ENCODE measurements at places on chromosomes 3 and 15. TPM values are rescaled to one million over a fixed set of nuclear protein-coding genes. Genes with fewer than 3 reads are reported as not detected.

DAZL gene
- total RNA-seq = not detected

TAGLN3 gene
- 0.46 TPM for total RNA-seq

ATP13A4 gene
- total RNA-seq = 0.74 TPM

ARHGEF3 gene
- total RNA-seq = 38.6 TPM

WNT7A gene
- not detected for total RNA-seq

RPP14 gene
- total RNA-seq = 21.8 TPM

ANP32A gene
- 259 TPM for total RNA-seq

- H3K27me3 ChIP-seq = no peaks in the 10 kb centered on the region
- no peak for DNase-seq
- H3K4me1 ChIP-seq = peaks cover 5% of the 10 kb centered on the region
- H3K27ac ChIP-seq = no peak overlapping the region
- H3K4me3 ChIP-seq = no peak overlapping the region
Observed at GRCh38 chr3:123431658-123432324, 17.1 kb downstream of the ADCY5 start.

DNA sequence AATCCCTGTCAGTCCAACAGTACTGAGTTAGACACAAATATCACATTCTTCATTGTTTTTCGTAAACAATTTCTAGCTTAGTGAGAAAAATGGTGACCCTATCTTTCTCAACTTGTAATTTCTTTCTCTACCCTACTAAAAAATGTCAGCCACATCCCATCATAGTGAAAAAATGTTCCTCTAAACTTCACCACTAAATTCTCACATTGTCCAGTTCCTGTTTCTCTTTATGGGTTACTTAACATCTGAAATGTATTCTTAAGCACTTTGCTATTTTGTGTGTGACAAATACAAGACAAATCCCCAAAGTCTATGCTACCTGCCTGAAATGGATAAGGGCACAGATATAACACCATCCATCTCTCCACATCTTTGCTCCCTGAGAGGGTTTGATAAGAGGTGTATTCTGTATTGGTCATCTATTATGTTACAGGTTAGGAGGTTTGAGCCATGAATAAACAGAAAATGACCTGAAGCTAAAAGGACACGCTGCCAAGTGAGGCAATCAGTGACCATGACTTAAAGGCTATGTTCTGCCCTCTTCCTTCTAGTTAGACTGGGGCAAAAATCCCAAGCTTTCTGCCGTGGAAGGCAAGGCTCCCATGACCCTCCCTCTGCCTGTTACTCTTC, 118.2 kb downstream of the GADL1 start:
- H3K27me3 ChIP-seq = peaks cover 32% of the 10 kb centered on the region
- no peak for DNase-seq
- no peak overlapping the region for H3K4me3 ChIP-seq
- no peak overlapping the region for H3K27ac ChIP-seq
- H3K4me1 ChIP-seq = no peaks in the 10 kb centered on the region
- H3K36me3 ChIP-seq = no peaks in the 10 kb centered on the region

GRCh38 chr3:109888026-109888425, 550.7 kb upstream of the DPPA4 start:
- no peak for DNase-seq
- no peak overlapping the region for H3K4me3 ChIP-seq
- H3K27ac ChIP-seq = no peak overlapping the region
- no peaks in the 10 kb centered on the region for H3K4me1 ChIP-seq
- no peaks in the 10 kb centered on the region for H3K36me3 ChIP-seq

- DNase-seq = no peak
- H3K4me3 ChIP-seq = no peak overlapping the region
- peaks cover 61% of the 10 kb centered on the region for H3K4me1 ChIP-seq
- H3K27me3 ChIP-seq = no peaks in the 10 kb centered on the region
- H3K27ac ChIP-seq = no peak overlapping the region
Observed at GRCh38 chr3:17028363-17028762, 143.6 kb downstream of the PLCL2 start.

DNA sequence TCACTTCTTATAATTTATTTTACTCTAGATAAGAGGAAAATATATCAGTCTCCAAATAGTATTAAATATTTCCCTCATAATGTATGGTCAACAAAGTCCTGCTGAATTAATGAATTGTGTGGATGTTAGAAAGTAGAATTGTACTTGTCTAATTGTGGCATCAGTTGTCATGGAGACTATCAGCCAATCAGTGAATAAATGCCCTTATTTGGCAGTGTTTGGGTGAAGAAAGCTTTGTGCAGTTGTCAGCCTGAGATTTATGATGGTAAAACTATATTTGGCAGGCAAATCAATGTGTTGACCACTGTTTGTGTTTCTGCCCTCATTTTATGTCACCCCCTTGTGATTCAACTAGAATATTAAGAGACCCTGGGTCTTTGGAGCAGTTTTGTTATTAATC, 293.6 kb upstream of the MDFIC2 start:
- no peak for DNase-seq
- H3K27ac ChIP-seq = no peak overlapping the region
- H3K4me3 ChIP-seq = no peak overlapping the region
- no peaks in the 10 kb centered on the region for H3K36me3 ChIP-seq

DNA sequence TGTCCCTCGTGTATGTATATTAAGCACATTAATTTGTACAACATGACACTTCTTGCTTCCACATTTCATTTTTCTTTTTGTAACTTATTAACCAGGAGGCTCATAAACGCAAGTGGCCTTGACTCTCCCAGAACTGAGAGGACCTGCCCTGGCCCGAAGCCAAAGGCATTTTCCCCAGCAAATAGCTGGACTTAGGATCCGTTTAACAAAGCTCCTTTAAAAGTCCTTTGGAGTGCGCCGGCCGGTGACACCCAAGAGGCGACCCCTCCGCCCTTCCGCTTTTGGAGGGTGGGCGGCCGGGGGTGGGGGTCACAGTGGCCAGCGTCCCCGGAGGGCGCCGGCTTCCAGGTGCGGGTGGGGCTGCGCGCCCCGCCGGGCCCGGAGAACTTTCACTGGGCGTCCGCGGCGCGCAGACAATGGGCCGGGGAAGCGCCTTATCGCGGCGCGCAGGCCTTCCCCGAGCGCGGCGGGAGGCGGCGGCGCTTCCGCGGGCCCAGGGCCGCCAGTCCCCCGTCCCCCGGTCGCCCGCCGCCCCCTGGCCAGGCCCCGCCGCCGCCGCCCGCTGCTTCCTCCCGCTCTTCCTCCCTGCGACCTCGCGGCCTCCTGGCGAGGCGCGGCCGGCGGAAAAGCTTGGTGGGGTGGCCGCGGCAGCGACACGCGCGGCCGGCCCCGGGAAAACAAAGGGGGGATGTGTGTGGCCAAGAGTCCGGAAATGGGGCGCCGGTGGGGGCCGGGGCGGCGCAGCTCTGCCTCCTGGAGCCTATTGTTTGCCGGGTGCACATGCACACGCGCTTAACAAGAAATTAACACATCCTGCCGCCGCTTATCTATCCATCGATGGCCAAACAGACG, 613.4 kb downstream of the MCTP2 start:
- no peak overlapping the region for H3K4me3 ChIP-seq
- H3K27ac ChIP-seq = no peak overlapping the region
- no peaks in the 10 kb centered on the region for H3K36me3 ChIP-seq
- no peak for DNase-seq

GRCh38 chr3:41317718-41318117, 118.4 kb downstream of the CTNNB1 start:
- DNase-seq = no peak
- no peak overlapping the region for H3K27ac ChIP-seq
- H3K27me3 ChIP-seq = no peaks in the 10 kb centered on the region
- H3K36me3 ChIP-seq = no peaks in the 10 kb centered on the region

DNA sequence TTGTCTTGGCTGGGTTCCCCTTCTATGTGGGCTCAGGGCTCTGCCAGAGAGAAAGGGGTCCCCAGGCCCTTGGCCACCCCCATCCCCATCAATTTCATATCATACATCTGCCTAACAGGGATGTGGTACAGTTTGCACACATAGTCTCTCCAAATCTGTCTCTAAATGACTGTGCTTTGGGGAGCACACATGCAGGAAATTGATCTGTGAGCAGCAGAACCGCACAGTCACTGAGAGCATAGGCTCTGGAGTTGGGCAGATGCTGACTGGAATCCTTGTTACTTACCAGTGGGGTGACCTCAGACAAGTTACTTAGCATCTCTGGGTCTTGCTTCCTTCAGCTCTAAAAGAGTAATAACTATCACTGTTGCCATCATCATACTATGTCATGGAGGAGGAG, 273.9 kb downstream of the ABHD5 start:
- H3K4me3 ChIP-seq = no peak overlapping the region
- H3K4me1 ChIP-seq = peaks cover 16% of the 10 kb centered on the region
- H3K27ac ChIP-seq = no peak overlapping the region
- no peaks in the 10 kb centered on the region for H3K36me3 ChIP-seq

- H3K27ac ChIP-seq = no peak overlapping the region
- no peaks in the 10 kb centered on the region for H3K27me3 ChIP-seq
- DNase-seq = no peak
- H3K36me3 ChIP-seq = no peaks in the 10 kb centered on the region
- no peaks in the 10 kb centered on the region for H3K4me1 ChIP-seq
Observed at GRCh38 chr3:132822266-132822665, 100.1 kb upstream of the NPHP3 start.

DNA sequence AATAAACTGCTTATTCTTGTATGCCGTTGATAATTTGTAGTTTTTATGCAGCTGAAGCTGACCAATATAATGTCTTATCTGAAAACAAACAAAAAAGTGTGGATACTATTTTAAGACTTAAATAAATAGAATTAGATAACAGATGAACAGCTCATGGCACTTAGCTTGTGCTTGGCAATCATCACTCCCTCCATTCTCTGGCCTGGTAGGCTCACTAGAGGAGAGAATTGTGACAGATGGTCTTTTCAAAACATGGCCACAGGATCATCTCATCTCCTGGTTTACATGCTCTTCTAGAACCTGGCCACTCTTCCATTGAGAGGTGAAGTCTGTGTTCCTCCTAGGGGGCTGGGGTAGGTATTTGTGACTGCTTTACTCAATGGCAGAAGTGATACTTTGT, 58.4 kb upstream of the RBP1 start:
- no peak overlapping the region for H3K4me3 ChIP-seq
- H3K4me1 ChIP-seq = no peaks in the 10 kb centered on the region
- no peaks in the 10 kb centered on the region for H3K36me3 ChIP-seq
- no peak overlapping the region for H3K27ac ChIP-seq
- no peaks in the 10 kb centered on the region for H3K27me3 ChIP-seq
- no peak for DNase-seq

DNA sequence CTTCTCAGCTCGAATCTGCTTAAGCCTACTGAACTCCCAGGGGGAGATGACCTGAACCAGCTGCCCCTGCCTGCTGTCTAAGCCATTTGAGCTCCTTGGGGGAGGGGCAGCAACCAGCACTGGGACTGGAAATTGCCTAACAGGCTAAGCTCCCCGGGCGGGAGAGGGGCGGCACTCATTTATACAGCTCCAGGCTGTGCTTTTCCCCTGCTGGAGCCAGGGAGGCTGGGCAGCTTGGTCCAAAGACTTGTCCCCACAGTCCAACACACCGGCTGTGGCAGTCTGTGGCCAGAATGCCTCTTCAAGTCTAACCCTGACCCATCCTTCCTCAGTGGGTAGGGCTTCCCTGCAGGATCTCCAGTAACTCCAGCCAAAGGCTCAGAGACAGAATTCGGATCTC, 1241.5 kb downstream of the ROBO2 start:
- H3K36me3 ChIP-seq = no peaks in the 10 kb centered on the region
- no peaks in the 10 kb centered on the region for H3K27me3 ChIP-seq
- H3K27ac ChIP-seq = no peak overlapping the region
- H3K4me1 ChIP-seq = no peaks in the 10 kb centered on the region
- H3K4me3 ChIP-seq = no peak overlapping the region

DNA sequence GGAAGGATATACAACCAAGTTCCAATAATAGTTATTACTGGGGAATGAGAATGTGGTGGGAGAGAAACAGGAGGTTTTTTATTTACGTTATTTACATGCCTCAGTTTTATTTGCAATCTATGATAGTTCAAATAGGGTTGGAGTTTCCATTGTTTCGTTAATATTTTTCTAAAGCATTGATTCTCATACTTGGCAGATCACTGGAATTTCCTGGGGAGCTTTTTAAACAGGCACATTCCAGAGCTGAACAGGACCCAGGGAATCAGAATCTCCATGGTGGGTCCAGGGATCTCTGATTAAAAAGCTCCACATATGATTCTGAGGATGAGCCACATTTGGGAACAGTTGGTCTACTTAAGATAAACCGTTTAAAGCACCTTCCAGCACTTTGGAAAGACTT, 123.9 kb downstream of the IL20RB start:
- H3K4me3 ChIP-seq = no peak overlapping the region
- peaks cover 12% of the 10 kb centered on the region for H3K27me3 ChIP-seq
- H3K4me1 ChIP-seq = no peaks in the 10 kb centered on the region
- DNase-seq = no peak
- no peak overlapping the region for H3K27ac ChIP-seq

DNA sequence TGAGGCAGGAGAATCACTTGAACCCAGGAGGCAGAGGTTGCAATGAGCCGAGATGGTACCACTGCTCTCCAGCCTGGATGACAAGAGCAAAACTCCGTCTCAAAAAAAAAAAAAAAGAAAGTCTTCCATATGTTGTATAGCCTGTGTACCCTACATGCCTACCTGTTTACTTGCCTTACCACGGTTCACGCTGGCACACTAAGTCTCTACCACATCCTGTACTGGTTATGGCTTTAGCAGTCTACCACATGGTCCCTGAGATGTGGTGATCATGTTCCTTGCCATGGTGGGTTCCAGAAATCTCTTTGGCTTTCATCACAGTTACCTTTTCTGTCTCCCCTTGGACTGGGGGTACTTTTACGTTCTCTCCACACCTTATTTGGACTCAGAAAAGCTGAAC, 63.8 kb upstream of the TBC1D5 start:
- DNase-seq = no peak
- H3K27me3 ChIP-seq = peaks cover 26% of the 10 kb centered on the region
- no peak overlapping the region for H3K4me3 ChIP-seq

DNA sequence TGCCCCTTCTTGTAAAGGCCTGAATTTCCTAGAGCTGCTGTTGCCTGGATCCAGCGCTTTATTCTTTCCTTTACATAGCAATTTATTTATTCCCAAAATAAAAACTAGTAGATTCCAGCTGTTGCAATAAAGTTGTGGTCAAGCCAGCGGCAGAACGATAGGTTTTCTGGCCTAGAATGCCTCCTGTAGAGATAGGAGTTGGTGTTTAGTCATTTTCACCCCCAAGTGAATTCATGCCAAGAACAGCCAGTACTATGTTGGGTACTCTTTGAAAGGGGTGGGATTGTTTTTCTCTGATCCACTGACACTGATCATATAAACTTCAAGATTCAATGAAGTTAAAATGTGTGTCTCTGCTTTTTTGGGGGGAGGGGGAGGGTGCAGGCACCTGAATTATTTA, 69.7 kb downstream of the KLHL25 start:
- peaks cover 45% of the 10 kb centered on the region for H3K4me1 ChIP-seq
- peaks cover 86% of the 10 kb centered on the region for H3K36me3 ChIP-seq
- peak overlapping the region; percentile 29 for H3K27ac ChIP-seq
- no peak for DNase-seq
- no peak overlapping the region for H3K4me3 ChIP-seq
